ENCODE measurements at places on chromosomes 3 and 15.

DNA sequence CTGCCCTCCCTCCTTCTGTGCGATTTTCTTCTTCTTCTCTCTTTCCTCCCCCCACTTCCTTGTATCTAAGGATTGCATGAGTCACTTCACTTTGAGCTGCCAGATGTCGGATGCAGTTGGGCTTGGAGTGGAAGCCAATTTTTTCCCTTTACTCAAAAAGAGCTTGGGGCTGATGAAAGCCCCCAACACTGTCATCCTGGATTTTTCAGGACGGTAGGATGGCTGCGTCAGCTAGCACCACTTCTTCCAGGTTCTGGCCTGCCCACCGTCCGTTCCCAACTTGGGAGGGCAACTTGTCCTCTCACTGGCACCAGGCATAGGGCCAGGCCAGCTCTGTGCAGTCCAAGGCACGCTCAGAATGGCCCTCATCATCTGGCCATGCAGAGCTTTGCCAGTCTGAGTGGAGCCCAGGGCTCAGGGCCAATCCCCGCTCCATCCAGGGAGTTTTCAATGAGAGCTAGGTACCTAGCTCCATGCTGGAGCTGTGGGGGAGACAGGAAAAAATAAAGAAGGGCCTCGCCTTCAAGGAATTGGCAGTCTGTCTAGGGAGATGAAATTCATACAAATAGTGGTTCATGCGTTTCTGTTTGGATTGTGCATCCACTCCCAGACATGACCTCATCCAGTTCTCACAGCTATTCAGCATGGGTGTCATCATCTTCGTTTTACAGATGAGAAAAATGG lies 47.7 kb upstream of the INSYN1 start:
- DNase-seq: peak; percentile 80

- DNase-seq: no peak
These were observed 167.3 kb downstream of the ALCAM start for GRCh38 chr3:105533960-105534359.

GRCh38 chr3:52783211-52783555 lies 5.8 kb downstream of the ITIH1 start:
- DNase-seq: no peak

GRCh38 chr15:73386886-73387506 lies 18.2 kb upstream of the HCN4 start:
- DNase-seq: no peak

- no peak for DNase-seq
These were observed 275.7 kb upstream of the CTNNB1 start for GRCh38 chr3:40923651-40924050.

DNA sequence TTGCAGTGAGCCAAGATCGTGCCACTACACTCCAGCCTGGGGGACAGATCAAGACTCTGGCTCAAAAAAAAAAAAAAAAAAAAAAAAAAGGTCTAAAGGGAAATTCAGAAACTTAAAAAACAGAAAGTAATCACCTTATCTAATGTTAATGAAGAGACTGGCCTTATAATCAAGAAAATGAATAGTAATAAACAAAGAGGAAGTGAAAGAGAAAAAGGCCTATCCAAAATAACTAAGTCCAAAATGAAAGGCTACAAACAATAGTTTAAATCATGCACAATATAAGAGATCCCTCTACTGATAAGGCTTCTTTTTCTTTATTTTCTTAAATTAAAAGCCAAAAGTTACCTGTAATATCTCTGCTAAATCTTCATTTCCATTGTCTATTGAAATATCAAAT lies 37.1 kb upstream of the HDC start:
- DNase-seq: no peak

DNA sequence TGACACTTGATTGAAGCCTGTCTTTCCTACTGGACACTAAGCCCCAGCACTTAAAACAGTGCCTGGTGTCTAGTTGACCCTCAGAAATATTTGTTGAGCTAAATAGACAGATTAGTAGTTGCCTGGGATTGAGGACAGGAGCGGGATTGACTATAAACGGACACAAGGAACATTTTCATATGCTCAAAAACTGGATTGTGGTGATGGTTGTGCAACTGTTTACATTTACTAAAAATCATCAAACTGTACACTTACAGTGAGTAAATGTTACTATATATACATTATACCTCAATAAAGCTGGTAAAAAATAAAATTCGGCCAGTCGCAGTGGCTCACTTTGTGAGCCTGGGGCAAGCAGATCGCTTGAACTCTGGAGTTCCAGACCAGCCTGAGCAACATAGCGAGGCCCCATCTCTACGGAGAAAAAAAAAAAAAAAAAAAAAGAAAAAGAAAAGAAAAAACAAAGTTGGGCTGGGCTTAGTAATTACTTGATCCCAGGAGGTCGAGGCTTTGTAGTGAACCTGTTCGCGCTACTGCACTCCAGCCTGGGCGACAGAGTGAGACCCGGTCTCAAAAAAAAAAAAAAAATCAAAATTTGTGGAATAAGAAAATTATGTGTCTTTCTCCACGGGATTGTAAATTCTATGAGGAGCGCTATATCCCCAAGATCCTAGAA lies 632 bp upstream of the IDH3A start:
- DNase-seq: no peak

GRCh38 chr3:192106543-192106942 lies 620.8 kb downstream of the FGF12 start:
- DNase-seq: no peak

DNA sequence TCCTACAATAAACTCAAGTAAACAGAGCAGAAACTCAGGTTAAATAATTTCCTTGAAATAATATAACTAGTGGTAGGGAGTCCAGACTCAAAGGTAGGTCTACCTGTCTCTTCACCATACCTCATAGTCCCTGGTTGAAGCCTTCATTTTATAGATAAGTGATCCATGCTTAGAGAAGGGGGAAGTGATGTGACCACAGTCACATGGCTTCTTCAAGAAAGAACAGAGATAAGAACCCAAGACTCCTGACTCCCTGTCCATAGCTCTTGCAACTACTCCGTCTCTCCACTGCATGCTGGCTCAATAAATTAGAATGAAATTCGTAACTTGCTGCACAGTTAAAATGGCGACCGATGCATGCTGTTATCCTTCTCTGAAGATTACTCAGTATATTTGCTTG lies 11.0 kb upstream of the C15orf61 start:
- DNase-seq: no peak

DNA sequence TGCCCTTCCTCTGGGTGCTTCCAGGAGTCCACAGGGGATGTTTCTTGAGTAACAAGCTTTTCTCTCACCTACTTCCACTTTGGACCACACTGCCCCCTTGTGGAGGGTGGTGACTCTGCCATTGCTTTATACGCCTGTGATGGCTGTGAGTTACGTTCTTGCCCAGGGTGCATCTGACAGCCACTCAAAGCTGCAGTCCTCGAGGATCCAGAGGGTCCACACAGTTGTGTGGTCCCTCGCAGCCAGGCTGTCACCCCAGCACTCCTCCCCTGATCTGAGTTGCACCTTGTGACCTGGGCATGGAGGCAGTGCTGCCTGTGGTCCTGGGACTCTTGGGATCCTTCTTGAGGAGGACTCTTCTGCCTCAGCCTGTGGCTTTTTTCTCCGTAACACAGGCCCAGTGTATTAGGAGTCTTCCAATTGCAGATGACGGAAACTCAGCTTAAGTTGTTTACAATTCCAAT lies 23.4 kb downstream of the FOXL2 start:
- peak; percentile 76 for DNase-seq

DNA sequence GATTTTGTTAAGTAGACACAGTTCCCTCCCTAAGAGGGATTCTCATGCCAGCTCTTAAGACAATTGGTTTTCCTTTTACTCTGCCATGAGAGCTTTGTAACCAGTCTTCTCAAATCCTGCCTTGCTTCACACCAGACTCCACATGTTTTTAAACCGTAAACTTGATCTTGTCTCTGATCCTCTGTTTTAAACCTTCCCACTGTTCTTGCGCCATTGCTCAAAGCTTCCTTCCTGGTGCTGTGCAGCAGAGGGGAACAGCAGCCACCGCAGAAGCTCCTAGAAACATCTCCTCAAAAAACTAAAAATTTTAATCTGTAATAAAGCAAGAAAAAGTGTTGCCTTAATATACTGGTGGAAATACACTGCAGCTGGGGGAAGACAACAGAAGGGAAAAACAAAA lies 154.5 kb upstream of the SATB1 start:
- no peak for DNase-seq

DNA sequence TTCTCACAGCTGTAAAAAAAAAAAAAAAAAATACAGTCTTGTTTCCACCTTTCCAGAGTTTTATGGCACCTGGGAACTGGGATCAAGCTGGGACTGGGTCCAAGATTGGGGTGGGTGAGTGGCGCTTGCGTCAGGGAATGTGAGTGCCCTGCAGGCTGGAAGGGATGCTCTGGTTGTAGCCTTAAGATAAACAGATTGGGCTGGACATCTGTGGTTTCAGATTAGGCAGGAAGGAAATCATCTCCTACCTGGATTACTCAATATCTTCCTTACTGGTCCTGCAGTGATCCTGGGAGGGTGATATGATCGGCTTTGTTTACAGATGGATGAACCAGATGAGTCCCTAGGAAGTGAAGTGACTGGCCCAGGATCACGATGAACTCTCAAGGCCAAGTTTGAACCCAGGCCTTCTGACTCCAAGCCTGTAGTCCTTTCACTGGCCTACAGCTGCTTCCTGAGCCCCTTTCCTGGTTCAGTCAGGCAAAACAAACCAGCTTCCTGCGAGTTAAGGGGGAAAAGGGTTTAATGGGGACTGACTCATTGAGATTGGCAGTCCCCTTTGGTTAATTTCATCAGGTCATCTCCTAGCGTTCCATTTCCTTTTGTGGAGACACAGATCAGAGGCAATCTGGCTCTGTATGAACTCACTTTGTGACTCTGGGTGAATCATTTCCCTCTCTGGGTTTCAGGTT lies 179.8 kb downstream of the THSD4 start:
- no peak for DNase-seq

DNA sequence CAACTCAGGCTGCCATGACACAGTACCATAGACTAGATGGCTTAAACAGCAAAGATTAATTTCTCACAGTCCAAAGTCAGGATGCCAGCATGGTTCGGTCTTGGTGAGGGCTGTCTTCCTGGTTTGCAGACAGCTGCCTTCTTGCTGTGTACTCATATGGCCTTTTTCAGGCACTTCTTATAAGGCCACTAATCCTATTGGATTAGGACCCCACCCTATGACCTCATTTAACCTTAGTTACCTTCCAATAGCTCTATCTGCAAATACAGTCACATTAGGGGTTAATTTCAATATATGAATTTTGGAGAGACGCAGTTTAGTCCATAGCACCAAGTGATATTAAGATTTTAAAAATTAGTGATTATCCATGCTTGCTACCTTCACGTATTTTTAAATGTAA lies 297.8 kb downstream of the WDR72 start:
- no peak for DNase-seq

- no peak for DNase-seq
These were observed 43.4 kb downstream of the NSUN3 start for GRCh38 chr3:94106268-94106667.

DNA sequence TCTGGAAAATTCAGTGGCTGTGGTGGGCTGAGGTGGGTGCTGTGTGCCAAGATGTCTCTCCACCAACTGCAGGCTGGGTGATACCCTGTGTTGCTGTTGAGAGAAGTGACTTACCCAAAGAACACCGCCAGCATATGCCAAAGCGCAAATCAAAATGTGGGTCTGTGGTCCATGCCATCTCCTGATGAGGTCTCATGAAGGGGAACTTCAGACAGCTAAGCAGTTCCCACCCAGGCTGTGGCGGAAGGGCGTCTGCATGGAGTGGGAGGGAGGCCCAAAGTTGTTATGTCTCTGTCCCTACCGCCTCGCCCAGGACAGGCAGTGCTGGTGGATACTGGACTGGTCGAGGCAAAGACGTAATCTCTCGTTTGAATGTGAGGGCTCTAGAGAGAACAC lies 70.9 kb upstream of the PLXNA1 start:
- no peak for DNase-seq

DNA sequence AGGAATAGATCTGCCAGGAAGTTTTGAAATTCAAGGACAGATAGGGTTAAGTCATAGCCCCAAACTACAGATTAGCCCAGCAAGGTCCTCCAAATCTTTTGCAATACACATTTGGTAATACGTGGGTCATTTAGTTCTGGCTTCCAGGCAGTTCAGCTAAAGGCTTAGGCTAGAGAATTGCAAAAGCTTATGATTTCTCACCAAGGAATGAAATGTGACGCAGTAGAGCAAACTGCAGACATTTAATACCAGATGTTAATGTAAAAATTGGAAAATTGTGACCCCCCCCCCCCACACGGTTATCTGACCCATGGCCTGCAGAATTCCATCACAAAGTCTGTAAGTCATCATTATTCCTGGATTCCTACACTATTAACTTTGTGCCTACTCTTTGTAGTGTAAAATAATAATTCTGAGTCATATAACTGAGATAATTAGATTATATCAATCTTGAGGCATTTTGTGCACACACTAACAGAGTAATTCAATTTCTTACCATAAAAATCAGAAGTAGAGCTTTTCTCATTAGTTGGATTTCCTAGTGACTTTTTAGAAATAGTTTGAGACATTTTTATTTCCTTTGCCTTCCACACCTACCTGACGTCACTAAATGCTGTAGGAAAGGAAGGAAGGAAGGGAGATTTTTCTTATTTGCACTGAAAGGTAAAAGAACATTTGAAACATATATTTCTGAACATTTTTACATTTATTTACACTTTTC lies 235.2 kb downstream of the DTWD1 start:
- DNase-seq: no peak

- no peak for DNase-seq
These were observed 95.9 kb upstream of the NLGN1 start for GRCh38 chr3:173301647-173302046.

- DNase-seq: no peak
These were observed 98.4 kb upstream of the PFN2 start for GRCh38 chr3:150069154-150069527.

DNA sequence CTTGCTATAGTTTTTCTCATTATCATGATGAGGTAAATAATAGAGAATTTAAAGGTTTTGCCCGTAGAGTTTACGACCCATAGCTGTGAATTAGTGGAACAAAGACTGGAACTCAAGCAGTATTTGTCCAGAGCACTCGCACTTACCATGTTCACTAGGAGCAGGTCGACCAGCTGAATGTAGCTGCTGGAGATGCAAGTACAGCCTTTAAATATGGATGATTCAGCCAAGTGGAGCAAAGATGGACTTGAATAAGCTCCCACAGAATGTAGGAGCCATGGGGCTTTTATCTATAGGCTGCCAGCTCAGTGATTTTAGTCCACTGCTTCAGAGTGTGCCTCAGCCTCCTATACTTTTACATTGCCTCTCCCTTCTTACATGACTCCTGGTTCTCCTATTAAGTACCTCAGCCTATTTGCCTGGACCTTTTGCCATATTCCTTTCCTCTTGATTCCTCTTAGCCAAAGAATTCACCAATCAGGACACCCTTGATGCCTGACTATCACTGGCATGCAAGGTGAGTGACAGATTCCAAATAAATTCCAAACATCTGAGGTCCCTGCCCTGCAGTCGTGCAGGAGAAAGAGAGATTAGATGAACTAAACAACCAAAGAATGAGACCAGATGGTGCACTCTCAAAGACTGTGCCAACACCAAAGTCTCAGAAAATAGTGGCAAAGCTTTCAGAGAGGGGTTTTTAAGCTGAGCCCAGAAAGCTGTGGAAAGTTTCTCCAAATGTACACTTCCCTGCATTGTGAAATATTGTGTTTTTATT lies 3.9 kb downstream of the MKRN3 start:
- no peak for DNase-seq

- no peak for DNase-seq
These were observed 15.2 kb upstream of the CAMP start for GRCh38 chr3:48208076-48208475.

GRCh38 chr3:14347110-14347509 lies 55.3 kb upstream of the SLC6A6 start:
- DNase-seq: no peak

GRCh38 chr3:192864941-192865340 lies 52.7 kb downstream of the MB21D2 start:
- DNase-seq: no peak

All from cerebellar cortex (tissue), 1 donor.